ENCODE measurements at places on chromosomes 2 and 18. TPM values are rescaled to one million over a fixed set of nuclear protein-coding genes. Genes with fewer than 3 reads are reported as not detected.

- DNase-seq, result no peak
Observed at GRCh38 chr2:224395620-224396390, 6.1 kb downstream of the FAM124B start.

The SPOPL gene
- 9.5 TPM for total RNA-seq

DNA sequence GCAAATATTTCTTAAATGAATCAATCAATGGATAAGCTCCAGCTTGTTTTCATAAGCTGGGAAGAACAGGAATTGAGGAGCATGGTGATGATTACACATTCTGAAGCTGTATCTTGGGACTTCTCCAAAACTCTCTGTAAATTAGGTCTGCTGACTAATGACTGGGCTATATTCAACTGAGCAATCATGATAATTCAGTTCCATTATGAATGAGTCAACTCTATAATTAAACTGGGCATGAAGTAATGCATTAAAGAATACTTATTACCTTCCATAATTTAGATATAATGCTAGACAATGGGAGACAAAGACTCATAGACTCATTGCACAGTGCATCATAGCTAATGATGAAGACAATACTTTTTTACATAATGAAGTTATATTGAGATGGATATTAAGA, 207.4 kb downstream of the CBLN2 start:
- DNase-seq, result no peak

- DNase-seq, result no peak
Observed at GRCh38 chr2:204890680-204891079, 345.4 kb downstream of the PARD3B start.

GRCh38 chr2:15615301-15615920, 23.7 kb downstream of the DDX1 start:
- no peak for DNase-seq

- no peak for DNase-seq
Observed at GRCh38 chr2:23940718-23941620, 706 bp downstream of the UBXN2A start.

DNA sequence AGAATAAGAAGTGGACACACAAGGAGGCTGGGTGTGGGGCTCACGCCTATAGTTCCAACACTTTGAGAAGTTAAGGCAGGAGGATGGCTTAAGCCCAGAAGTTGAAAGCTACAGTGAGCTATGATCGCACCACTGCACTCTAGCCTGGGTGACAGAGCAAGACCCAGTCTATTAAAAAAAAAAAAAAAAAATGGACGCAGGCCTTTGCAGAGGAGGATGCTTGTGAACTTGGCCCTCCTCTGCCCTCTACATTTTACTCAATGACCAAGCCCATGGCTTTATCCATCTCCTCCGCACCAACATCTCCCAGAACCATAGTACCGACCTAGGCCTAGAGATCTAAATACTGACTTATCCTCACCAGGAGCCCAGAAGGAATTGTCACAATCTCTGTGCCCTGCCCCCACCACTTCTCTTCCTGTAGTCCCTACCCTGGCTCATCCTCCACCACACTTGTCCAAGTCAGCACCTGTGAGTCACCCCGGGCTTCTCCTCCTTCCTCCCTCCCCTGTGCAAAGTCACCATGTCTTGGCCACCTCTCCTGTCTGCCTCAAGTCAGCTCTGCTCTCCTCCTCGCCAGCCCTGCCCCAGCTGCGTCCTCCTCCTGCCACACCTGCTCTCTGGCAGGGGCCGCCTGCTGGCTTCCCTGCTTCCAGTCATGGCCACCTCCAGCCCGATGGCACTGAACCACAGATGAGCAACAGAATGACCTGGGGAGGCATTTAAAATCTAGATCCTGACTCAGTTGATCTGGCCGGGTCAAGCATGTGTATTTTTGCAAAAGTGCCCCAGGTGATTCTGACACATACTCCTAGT, 35.8 kb upstream of the ASPRV1 start:
- no peak for DNase-seq

DNA sequence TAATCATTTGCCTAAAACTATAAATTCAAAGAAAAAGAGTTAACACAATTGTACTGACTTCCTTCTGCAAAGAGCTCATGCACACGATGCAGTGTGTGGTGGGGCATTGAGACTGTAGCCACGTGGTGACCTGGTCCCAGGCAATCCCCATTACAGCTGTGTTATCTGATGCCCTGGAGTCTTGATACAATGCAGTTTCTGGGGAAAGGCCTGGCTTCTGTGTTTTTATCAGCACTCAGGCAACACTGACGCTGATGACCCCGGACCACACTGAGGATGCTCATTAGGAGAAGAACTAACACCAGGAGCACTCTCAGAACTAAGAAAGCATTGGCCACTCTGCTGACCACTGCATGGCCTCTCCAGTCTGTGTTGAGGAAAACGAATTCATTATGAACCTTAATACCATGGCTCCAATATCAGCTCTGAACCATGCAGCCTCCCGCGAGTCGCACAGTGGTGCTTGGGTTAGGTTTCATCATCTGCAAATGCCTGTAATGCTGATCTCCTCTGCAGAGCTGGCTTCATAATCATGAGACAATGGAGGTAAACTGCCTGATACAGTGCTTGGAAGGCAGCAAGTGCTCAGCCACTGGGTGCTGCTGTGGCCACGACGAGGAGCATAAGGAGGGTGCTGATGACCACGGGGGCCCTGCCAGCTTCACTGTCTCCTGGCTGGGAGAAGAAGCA, 218.5 kb downstream of the MYT1L start:
- no peak for DNase-seq

DNA sequence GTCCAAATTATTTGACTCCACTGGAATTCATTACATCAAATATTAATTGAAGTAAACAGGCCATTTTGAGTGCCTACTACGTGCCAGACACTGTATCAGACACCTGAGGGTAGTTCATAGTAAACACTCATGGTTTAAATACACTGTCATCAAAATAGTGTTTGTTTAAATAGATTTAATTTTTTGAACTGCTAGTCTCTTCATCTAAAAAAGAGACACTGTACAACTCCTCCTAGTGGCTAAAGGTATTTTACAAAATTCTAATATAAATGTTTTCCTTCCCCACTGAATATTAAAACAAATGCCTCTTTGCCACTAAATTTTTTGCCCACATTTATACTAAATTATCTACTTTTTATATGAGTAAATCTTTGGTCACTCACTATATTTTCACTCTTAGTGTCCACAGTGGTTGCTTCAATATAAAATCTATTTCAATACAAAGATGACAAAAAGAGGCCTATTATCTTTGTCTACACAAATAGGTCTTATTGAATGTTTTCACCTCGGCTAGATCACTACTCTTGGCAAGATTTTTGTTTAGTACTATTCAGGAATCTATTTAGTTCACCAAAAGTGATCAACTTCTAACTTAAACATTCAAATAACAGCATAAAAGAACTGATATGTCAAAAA, 122.1 kb downstream of the TMEM247 start:
- peak; percentile 13 for DNase-seq

DNA sequence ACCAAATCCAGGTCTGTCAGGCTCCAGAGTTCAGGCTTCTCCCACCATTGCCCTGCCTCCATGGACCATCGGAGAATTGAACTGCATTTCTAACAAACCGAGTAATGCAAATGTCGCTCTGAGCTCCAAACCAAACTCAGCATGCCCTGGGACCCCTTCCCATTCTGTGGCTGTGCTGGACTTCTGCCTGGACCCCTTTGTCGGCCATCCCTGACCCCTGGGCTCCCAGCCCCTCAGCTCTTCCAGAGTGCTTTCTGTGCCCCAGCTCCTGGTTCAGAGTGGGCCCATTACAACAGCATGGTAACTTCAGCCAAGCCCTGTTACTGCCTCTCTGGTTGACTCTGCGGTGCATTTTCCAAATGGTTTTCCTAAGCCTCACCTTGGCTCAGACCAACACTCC, 55.1 kb upstream of the MAPRE3 start:
- DNase-seq, result no peak

GRCh38 chr2:182740701-182741100, 24.6 kb downstream of the DNAJC10 start:
- DNase-seq, result no peak

- DNase-seq, result peak; percentile 83
Observed at GRCh38 chr2:27566628-27567027, 16.2 kb upstream of the ZNF512 start.

GRCh38 chr2:210964141-210964764, 407.9 kb downstream of the CPS1 start:
- DNase-seq, result no peak

The ERFE gene
- total RNA-seq, result 0.13 TPM

GRCh38 chr2:106174056-106174455, 20.0 kb downstream of the UXS1 start:
- no peak for DNase-seq

- no peak for DNase-seq
Observed at GRCh38 chr2:79580175-79580574, 67.3 kb downstream of the CTNNA2 start.

GRCh38 chr2:233094614-233095013, 34.5 kb downstream of the INPP5D start:
- DNase-seq, result no peak

DNA sequence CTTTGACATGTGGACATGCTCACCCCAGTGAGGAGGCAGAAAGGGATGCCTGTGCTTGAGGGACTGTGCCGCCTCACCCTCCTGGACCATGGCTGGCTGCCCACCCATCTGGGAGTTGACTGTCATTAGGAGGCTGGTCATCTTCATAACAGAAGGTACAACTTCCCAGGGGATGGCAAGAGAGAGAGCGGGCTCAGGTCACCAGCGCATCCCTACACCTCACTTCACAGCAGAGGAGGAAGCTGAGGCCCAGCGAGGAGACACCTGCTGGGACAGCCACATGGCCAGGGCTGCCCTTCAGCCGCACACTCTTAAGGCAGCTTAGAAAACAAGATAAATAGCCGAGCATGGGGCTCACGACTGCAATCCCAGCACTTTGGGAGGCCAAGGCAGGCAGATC, 59.4 kb downstream of the ADCY3 start:
- DNase-seq, result no peak

DNA sequence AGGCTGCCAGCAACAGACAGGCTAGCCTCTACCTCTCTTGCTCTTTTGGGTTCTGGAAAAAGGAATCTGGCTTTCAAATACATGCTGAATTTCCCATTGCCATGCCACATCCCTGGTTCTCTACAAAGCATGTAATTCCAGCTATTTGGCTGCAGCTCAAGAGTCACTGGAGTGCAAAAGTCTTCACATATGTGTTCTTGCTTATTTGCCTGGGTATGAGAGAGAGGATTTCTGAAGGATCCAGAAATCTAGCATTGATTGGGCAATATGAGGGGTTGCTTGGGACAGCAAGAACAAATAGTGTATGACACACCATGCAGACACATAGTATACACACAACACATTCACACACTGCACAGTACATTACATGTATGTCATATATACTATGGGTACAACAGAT, 30.7 kb upstream of the LGALSL start:
- no peak for DNase-seq

DNA sequence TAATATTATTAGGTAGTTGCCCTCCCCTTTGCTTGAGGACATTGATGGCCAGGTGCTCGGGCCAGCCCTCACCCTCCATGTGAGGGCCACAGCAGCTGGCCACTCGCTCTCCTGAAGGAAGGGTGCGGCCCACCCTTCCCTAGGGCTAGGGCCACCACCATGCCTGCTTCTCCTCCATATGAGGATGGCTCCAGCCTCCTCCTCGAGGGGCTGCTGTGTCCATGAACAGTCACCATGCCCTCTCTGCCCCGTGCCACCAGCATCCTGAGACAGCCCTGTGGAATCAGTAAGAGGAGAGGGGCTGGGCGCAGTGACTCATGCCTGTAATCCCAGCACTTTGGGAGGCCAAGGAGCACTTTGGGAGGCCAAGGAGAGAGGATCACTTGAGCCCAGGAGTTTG, 2.4 kb downstream of the GPR17 start:
- no peak for DNase-seq

The B4GALT6 gene
- total RNA-seq, result 5.3 TPM

The GDF7 gene
- 17.2 TPM for total RNA-seq

DNA sequence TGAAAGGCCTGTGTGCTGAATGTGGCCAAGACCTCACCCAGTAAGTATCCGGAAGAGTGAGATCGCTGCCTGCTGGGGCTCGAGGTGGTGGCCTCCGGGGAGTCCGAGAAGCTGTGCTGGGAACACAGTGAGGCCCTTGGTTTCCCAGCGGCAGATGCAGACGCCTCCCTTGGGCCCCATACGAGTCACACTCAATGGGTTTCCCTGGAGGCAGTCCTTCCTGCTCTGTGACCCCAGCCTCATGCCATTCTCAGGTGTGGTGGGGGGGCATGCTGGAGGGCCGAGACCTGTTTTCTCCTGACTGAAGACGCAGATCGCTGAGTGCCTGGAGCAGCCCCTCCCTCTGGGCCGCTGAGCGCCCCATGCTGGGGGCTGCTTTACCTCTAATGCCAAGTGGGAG, 15.7 kb downstream of the CTDP1 start:
- no peak for DNase-seq

GRCh38 chr18:77271576-77272481, 22.2 kb downstream of the GALR1 start:
- DNase-seq, result no peak

GRCh38 chr2:191522478-191523120, 155.3 kb upstream of the NABP1 start:
- DNase-seq, result no peak

- peak; percentile 60 for DNase-seq
Observed at GRCh38 chr2:109173311-109174171, 44.5 kb downstream of the SH3RF3 start.

DNA sequence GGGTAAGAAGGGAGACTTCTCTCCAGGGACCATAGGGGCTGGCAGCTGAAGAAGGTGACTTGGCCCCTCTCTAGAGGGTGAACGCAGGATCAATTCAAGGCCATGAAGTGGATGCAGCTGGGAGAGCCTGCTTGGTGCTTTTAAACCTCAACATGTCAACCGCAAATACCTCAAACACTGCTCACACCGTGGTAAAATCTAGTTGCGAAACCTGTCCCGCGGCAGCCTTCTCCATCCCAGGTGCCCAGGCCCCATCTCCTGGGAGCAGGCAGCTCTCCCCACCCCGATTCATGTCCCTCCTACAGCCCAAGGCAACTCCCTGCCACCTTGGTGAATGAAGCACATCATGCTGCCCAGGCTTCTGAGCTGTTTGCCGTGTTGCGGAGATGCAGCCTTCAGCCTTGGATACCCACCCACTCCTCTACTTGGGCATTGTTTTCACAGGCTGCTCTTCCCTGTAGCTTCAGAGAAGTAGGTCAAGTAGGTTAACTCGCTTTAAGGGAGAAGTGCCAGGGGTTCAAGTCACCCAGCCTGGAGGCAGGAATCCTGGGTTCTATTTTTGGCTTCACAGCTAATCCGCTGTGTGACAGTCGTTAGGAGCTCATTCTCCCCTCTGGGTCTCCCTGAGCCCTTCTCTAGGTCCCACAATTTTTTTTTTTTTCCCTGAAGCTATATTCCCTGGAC, 6.2 kb upstream of the EFR3B start:
- DNase-seq, result no peak

The NOP58 gene
- total RNA-seq, result 26.9 TPM

The TMEM198 gene
- total RNA-seq, result not detected

GRCh38 chr18:58338141-58338540, 290.8 kb downstream of the ALPK2 start:
- DNase-seq, result no peak
